ENCODE measurements at places on chromosomes 7 and 10.

- DNase-seq: no peak
Observed at GRCh38 chr10:18369859-18370473, 229.7 kb downstream of the CACNB2 start.

GRCh38 chr7:77819021-77819420 is 20.4 kb downstream of the PHTF2 start:
- DNase-seq: no peak

- DNase-seq: no peak
Observed at GRCh38 chr7:19957664-19958063, 184.2 kb upstream of the TMEM196 start.

- DNase-seq: no peak
Observed at GRCh38 chr10:59395984-59396383, 33.6 kb upstream of the FAM13C start.

DNA sequence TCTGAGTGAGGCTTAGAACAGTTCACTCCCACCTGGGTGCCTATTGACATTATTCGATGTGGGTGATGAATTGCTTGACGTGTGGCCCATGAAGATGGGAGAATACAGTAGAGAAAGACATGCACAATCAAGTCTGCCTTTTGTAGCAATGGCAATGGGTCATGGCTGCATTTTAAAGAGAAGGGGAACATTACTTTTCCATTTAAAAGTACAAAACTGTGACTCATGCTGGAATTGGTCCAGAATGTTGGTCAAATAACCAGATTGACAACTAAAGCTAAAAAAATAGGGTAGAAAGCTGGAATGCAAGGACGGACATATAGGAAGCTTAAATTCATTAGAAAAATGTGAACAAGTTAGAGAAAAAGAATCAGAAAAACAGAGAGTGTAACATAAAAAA is 104.1 kb upstream of the SLC25A13 start:
- DNase-seq: peak; percentile 39

DNA sequence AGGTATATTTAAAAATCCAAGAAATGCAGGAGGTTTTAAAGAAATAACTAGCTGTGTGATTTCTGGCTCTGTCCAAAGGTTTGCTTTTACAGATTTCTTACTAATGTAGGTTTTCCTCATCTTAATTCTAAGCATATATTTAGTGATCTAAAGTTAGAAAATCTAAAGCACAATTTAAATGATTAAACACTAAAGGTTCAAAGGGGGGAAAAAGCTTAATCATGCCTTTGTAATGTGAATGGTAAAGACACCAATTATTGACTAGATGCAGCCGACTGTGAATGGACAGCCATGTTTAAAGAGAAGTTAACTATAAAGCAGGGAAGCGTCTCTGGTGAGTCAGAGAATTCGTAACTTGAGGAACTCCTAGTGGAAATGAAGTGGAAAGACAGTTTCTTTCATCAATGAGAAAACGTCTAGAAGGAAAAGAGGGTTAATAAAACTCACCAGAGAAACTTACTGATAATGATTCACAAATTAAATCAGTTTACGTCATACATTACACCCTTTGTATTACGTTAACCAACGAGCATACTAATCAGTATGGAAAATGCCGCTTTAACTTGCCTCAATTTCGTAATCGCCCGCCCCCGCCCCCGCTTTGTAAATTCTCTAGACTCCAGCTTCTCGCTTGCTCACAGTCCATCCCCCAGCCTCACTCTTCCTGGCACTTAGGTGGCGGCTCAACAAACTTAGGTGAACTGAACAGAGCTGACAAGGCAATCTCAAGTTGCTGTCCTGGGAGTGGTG is 1.1 kb upstream of the HBP1 start:
- peak; percentile 88 for DNase-seq

- no peak for DNase-seq
Observed at GRCh38 chr10:74748468-74749031, 77.8 kb upstream of the KAT6B start.

DNA sequence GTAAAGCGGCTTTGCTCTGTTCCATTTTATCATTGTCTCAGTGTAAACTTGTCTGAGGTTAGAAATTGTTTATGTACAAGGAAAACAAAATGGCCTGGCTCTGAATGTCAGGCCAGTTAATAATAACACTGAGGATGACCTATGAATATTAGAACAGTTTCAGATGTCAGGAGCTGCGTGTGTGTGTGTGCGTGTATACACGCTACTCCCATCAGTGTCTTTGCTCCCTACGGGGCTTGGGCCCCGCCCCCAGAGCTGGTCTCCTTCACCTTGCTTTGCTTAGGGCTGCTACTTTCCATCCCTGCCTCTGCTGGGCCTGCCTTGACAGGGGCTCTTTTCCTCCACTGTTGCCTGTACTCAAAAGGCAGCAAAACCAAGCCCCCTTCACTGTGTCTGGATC is 142.3 kb upstream of the BET1 start:
- no peak for DNase-seq

DNA sequence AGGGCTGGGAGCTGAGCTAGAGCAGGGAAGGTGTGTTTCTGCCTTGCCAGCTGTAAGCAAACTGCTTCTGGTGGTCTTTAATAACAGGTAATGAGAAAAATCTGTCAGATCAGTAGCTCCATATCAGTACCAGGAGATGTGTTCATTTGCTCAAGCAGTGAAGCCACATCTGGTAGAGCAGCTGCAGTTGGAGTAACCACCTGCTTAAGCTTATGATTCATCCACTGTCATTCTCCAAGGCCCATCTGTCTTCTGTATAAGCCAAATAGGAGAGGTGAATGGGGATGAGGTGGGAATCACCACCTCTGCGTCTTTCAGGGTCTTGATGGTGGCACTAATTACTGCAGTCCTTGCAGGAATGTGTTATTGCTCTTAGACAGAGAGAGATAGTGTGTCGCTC is 18.4 kb upstream of the COBL start:
- peak; percentile 33 for DNase-seq

- peak; percentile 99 for DNase-seq
Observed at GRCh38 chr7:24786941-24787340, 29.7 kb upstream of the GSDME start.

DNA sequence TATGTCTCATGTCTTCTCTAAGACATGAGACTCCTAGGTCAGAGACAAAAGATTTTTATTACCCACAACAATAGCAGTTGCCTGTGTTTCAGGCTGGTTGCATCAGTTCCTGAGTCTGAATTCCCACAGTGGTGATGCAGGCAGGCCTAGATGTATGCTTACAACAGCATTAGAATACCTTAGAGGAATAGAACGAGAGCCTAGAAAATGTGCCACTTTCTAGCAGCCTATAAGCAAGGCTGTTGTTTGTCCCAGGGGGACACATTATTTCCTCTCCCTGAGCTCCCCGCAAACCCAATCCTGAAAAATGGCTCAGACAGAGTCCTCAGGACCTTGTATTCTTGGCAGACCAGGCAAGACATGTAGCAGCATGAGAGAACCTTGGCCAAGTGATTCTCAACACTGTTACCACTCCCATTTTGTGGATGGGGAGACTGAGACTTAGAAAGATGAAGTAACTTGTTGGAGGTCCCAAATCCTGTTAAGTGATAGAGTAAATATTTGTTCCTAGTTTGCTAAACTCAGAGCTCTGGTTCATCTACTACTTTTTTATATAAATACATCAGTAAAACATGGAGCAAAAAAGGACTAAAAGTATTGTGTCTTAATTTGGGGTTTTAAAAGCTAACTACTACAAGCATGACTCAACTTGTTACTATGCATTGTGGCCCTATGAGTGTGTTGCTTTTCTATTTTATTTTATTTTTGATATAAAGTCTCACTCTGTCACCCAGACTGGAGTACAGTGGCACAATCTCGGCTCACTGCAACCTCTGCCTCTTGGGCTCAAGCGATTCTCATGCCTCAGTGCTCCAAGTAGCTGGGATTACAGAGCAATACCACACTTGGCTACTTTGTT is 14.2 kb downstream of the VTI1A start:
- DNase-seq: peak; percentile 5

- DNase-seq: no peak
Observed at GRCh38 chr7:36475381-36475780, 85.7 kb downstream of the ANLN start.

DNA sequence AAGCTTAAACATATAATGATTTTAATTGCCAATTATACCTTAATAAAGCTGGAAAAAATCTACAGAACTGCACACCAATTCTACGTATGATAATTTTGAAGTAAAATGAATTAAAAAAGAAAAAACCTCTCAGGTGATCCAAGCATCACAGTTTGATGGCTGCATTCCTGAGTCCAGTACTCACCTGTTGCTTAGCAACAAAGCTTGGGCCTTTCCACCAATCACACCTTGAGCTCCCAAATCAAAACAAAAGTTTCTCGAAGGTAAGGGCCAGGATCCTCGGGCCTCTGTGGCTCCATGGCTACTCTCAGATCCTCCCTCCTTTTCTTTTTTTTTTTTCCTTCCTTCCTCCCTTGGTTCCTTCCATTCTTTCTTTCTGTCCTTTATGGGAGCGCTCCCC is 137.2 kb upstream of the PCBD1 start:
- no peak for DNase-seq
